Daoy (cell line): ENCODE measurements at places on chromosomes 13 and 19.

GRCh38 chr19:50833117-50833801, at the start of gene KLK15:
Gene KLK15 (minus strand): TSS chr19:50833574. CDS start chr19:50831492, 2,082 bp downstream.
- no peak for DNase-seq

DNA sequence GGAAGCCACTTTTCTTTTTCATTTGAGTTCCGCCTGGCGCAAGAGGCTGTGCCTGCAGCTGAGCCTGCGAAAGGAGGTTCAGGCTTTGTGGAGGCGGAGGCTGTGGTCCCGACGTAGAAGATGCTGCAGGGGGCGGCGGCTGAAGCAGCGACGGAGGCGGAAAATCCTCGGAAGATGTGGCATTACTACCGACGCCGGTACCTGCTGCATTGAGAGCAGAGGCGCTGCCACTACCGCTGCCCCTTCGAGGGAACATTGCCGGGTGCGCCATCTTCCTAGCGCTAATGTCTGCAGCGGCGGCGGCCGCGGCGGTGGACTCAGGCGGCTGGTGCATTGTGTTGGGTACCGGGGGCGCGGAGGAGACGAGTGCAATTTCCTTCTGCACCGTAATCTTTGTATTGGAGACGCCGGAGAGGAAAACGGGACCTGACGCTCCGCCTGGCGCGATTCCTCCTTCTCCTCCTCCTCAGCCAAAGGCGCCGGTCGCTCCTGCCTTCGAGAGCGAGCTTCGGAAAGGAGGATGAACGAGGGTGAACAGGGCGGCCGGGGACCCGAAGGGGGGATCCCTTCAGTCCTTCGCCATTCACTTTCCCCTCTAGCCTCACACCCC, at the start of gene TSC22D1:
TSS of gene TSC22D1 (minus strand) at position 590 of the 610 bp plus-strand sequence. CDS start at position 334, 256 bp downstream.
- DNase-seq, result peak; percentile 37

DNA sequence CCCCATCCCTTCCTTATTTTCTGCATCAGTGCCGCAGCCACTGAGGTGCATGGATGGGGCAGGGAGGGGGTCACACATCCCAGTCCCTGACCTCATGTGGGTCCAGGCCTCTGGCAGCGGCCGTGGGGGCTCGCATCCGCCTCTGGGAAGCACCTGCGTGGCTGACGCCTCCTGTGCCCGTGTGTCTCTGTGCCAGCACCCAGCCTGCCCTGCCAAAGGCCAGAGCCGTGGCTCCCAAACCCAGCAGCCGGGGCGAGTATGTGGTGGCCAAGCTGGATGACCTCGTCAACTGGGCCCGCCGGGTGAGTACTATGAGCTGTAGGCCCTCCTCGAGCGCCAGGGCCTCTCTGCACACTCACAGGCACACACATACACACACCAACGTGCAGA, 4.9 kb downstream of the NDUFS7 start:
- no peak for DNase-seq

DNA sequence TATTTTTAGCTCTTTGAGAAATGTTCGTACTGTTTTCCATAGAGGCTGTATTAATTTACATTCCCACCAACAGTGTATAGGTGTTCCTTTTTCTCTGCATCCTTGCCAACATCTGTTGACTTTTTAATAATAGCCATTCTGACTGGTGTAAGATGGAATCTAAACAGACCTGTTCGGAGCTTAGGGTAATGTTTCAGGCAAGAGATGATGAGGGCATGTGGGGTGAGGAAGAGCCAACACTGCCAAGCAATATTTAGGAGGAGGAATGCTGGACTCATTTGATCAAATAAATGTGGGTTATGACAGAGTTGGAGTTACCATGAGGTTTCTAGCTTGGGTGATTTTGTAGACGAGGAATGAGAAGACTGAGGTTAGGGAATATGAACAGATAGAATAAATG, 382.9 kb downstream of the KLF12 start:
- DNase-seq, result no peak

DNA sequence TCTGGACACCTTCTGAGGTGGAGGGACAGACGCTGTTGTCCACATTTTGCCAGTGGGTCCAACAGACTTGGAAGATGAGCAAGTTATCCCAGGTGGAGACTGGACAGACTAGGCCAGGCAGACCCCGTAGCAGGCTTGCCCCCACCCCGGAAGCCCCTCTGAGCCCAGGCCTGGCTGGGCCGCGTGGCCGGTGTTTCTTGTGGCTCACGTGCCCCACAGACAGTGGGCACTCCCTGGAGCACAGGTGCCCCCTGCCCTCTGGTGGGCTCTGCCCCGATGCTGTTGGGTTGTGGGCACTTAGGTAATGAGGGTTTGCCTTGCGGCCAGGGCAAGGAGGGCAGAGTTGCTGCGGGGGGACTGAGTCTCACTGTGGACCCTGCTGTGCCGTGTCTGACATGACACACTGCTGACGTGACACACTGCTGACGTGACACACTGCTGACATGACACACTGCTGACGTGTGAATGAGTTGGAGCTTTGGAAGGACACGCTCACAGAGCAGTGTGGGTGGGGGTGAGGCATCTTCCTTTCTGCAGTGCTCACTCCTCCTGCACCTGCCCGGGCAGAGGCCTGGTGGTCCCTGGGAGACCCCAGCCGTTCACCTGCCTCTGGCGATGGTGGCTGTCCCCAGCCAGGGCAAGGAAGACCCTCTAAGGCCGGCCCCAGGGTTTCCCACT, 25.1 kb downstream of the DOT1L start:
- DNase-seq, result no peak

- DNase-seq, result no peak
Observed at GRCh38 chr13:65112531-65112941, 2117.6 kb downstream of the PCDH9 start.

GRCh38 chr13:111909501-111909900, 157.4 kb upstream of the SOX1 start:
- DNase-seq, result no peak

- DNase-seq, result no peak
Observed at GRCh38 chr13:106139377-106139776, 396.1 kb downstream of the EFNB2 start.
